GM23248 (cell line): ENCODE measurements at places on chromosomes 5 and 9. TPM values are rescaled to one million over a fixed set of nuclear protein-coding genes. Genes with fewer than 3 reads are reported as not detected.

The IRX2 gene
- total RNA-seq: 30.6 and 38.1 TPM in 2 replicates

The DND1 gene
- 0.22 and 0.38 TPM in 2 replicates for total RNA-seq

The CDK7 gene
- 48.9 and 60.4 TPM in 2 replicates for total RNA-seq

DNA sequence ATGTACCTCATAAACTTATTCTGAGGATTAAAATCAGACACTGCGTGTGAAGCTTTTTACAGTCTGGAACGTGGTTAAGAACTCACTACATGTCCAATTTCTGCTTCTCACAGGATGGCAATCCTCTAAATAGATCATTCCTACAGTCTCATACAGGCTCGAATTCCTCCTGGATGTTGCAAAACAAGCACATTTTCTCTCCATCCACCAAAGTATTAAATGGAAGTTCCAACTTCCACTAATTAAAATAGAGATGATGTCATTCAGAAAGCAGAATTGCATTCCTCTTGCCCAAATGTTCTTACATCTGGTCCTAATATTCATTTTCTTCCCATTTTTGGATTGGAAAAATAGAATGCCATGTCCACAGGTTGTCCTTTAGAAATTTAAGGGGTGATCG, 145.5 kb upstream of the PCA3 start:
- no peaks in the 10 kb centered on the region for H3K36me3 ChIP-seq
- no peaks in the 10 kb centered on the region for H3K27me3 ChIP-seq
- peak; percentile 71 for DNase-seq
- peak overlapping the region; percentile 62 for H3K27ac ChIP-seq
- peaks cover 27% of the 10 kb centered on the region for H3K4me1 ChIP-seq

GRCh38 chr5:88251048-88251711, 17.5 kb downstream of the TMEM161B start:
- no peak overlapping the region for H3K27ac ChIP-seq
- no peak for DNase-seq
- H3K27me3 ChIP-seq: no peaks in the 10 kb centered on the region
- H3K4me1 ChIP-seq: no peaks in the 10 kb centered on the region
- H3K4me3 ChIP-seq: no peak overlapping the region
- H3K36me3 ChIP-seq: no peaks in the 10 kb centered on the region
